ENCODE measurements at places on chromosomes 2 and 18.

- no peak for DNase-seq
Observed at GRCh38 chr2:52428224-52428623, 1339.4 kb upstream of the CHAC2 start.

GRCh38 chr2:234566622-234567021, 69.7 kb upstream of the ARL4C start:
- no peak for DNase-seq

DNA sequence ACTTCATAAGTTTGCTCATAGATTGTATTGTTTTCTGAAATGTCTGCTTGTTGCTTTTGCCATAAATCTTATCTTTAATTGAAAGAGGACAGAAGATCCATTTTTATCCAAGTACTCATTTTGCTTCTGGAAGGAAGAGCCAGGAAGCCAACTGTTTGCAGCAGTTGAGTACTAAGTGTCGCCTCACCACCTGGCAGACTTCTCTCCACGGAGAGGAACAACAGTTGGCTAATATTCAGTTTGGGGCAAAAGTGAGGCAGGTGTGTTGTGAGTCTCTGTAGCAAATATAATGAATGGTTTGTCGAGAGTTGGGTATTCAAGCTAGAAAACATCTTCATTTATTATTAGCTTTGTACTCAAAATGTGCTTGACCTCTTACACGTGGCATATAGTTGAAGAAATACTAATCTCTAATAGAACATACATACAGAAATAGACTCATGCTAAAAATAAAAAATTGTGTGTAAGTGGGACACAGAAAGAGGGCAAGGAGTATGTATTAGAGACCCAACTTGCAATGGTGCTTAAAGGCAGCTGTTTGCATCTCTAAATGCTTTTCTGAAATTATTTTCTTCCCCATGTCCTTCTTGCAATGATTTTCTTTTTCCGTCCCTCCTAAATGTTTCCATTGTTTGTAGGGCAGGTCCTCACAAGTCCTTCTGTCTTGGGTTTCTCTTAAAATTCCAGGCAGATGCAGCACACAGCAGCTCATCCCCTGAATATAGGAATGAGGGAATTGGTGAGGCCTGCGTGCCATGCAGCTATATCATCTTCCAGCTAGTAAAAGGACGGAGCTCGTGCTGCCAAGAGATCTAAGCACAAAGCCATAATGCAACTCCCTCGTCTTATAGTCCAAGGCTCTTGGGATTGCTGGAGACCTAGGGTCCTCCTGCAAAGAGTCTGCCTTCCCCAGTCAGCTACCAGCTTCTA, 44.8 kb upstream of the MAP3K20 start:
- no peak for DNase-seq

DNA sequence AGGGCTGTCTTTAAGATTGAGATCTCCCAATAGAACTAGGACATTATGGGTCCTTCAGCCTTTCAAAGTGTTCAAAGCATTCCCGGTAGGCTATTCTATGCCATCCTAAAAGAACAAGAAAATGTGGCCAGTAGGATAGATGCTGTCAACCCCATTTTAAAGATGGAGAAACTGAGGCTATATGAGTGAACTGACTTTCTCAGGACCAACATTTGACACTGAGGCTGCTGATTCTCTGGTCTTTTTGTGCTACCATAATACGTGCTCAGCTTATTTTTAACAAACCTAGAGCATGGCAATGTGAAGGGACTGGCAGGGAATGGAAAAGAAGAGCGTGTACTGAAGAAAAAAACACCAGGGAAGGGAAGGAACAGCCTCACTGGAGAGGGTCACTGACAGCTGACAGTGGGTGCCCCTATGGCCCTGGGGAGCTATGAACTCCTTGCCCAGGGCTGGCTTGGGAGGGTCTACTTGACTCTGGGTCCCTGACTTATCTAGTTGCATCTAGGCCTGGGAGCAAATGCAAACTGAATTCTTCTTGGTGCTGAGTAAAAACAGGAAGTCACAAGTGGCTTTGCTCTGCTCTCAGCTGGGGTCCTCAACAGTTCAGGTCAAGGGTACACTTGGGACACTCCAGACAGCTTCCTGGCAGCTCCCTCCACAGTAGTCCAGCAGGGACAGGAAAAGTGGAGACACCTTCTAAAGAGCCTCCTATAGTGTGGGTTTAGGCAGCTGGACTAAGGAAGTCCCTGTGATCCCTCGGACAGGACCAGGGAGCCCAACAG, 2.3 kb downstream of the CYRIA start:
- no peak for DNase-seq

- DNase-seq = peak; percentile 25
Observed at GRCh38 chr18:9404565-9405060, 70.0 kb downstream of the TWSG1 start.

- no peak for DNase-seq
Observed at GRCh38 chr2:127704641-127705390, 3.5 kb downstream of the SFT2D3 start.

DNA sequence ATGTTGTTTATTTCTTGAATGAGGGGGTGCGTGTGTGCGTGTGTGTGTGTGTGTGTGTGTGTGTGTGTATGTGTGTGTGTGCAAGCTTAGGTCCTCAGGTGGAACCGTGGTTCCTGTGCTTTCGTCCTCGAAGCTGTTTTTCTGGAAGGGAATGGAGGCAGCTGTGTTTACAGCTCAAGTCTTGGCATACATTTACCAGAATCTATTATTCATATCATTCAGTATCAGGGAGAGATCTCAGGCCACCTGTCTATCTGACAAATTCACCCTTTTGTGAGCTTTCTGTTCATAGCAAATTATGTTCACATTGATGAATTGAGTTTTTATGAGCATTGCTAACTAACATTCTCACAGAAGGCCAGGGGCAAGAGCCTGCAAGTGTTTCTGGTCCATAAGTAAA, 550.4 kb downstream of the ARHGAP15 start:
- DNase-seq = no peak

DNA sequence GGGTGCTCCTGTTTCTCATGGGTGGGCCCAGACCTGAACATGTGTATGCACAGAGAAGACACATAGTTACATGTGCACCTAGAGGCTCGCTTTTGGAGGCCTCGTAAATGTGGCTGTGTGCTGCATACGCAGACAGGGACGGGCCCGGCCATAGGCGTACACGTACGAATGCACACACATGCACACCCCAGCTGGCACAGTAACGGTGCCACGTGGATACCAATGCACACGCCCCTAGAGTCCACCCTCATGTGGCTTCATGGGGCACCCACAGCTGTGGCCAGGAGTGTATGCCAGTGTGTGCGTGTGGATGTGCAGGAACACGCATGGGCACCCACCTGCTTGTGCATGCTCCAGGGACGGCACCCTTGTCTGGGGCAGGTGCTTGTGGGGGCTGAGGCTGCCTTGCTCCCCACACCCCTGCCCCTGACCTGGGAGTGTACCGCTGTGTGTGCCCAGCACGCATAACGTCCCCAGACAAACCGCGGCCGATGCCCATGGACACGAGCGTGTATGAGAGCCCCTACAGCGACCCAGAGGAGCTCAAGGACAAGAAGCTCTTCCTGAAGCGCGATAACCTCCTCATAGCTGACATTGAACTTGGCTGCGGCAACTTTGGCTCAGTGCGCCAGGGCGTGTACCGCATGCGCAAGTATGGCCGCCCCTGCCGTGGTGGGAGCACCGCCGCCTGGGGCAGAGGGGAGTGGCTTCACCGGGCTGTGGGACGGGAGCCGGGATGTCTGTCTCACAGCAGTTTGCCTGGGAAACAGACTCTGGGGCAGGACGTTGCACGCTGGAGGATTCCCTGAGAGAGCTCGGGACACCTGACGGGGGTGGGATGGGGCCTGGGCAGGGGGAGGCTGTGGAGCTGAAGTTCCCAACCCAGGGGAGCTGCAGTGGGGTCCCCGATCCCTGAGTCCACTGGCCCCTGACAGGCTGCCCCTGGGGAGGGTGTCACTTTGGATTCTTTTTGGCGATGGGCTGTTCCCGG, 21.0 kb downstream of the ZAP70 start:
- no peak for DNase-seq

- DNase-seq = no peak
Observed at GRCh38 chr2:216522892-216523502, 24.4 kb downstream of the RPL37A start.

- DNase-seq = no peak
Observed at GRCh38 chr2:111909079-111909478, 10.7 kb downstream of the MERTK start.

DNA sequence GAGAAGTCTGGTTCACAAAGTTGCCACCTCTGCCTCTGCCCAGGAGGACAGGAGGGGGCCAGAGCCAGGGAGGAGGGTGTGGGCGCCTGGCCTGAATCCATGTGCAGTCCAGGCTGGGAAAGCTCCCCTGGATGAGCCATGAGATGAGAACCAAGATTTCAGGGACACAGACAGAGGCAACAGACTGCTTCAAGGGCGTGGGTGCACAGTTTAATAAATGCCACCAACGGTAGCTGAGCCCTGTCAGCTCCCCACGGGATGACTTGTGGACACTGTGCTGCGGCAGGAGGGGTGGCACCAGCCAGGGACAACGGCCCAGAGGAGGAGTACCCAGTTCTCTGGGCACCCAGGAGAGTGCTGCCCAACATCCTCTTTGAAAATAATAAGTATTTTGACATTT, 15.2 kb downstream of the CAPG start:
- DNase-seq = no peak

GRCh38 chr2:68693951-68694350, 40.7 kb upstream of the ARHGAP25 start:
- no peak for DNase-seq

DNA sequence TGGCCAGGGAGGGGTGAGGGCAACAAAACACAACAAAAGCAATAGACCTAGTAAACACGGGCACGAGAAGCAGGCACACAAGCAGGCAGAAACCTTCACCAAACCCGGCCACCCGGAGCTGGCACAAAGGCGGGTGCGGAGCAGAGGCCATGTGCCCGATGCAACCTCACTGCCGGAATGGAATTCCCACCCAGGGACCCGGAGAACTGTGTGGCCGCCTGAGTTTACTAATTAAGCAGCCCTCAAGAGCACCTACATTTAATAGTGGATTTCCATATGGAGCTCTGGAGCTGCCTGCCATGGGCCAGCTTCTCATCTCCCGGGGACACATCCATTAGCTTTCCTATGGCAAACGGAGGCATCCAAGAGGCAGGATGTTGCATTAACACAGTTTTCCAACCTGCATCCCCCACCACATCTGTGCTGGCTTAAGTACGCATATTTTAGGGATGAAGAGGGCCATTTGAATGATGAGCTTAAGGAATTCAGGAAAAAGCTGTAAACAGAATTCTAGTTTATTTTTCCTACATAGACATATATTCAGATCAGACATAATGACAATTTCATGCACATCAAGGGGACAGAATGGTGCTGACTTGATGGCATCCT, 104.5 kb upstream of the SMIM21 start:
- no peak for DNase-seq

- DNase-seq = no peak
Observed at GRCh38 chr2:188852772-188853171, 121.4 kb upstream of the COL3A1 start.

DNA sequence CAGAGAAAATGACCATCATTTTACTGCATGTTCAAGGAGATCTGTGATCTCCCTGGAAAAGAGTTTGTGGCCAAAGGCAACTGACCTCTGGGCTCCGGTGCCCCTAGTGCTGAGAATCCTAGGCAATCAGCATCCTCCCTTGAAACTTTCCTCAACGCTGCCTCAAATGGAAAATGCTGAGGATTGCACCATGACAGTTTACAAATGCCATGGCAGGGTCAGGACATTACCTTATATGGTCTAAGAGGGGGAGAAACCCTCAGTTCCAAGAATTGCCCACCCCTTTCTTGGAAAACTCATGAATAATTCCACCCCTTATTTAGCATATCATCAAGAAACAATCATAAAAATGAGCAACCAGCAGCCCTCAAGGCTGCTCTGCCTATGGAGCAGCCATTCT, 48.3 kb downstream of the ALPK2 start:
- DNase-seq = no peak

- DNase-seq = no peak
Observed at GRCh38 chr2:57397550-57398360, 648.9 kb upstream of the VRK2 start.

GRCh38 chr2:195486520-195486919, 170.5 kb upstream of the SLC39A10 start:
- no peak for DNase-seq

GRCh38 chr2:74250189-74250631, 51.8 kb downstream of the MTHFD2 start:
- peak; percentile 54 for DNase-seq

All from CD4-positive, alpha-beta T cell treated with Interleukin-6 at 100 ng/mL for 8 hours (primary cell).